Stimulated activated memory B cell treated with anti-CD40 and anti-IgM and Interleukin-4, amounts not matched to agents 10 μg/mL and 1 μg/mL and 100 μg/mL, for 72 hours (primary cell): ENCODE measurements at places on chromosomes 11 and 22.

GRCh38 chr22:47580121-47580520, 817.7 kb downstream of the TBC1D22A start:
- H3K27ac ChIP-seq, result no peak overlapping the region
- no peaks in the 10 kb centered on the region for H3K27me3 ChIP-seq
- H3K36me3 ChIP-seq, result no peaks in the 10 kb centered on the region
- H3K4me3 ChIP-seq, result no peak overlapping the region

GRCh38 chr11:78345450-78345849, 72.2 kb downstream of the GAB2 start:
- H3K36me3 ChIP-seq, result peaks cover 7% of the 10 kb centered on the region
- ATAC-seq, result no peak
- H3K27ac ChIP-seq, result no peak overlapping the region
- no peak overlapping the region for H3K4me3 ChIP-seq

- no peaks in the 10 kb centered on the region for H3K27me3 ChIP-seq
- H3K27ac ChIP-seq, result peak overlapping the region; percentile 86
- H3K4me1 ChIP-seq, result peaks cover 47% of the 10 kb centered on the region
Observed at GRCh38 chr11:96388891-96389719, 607 bp downstream of the CCDC82 start.

DNA sequence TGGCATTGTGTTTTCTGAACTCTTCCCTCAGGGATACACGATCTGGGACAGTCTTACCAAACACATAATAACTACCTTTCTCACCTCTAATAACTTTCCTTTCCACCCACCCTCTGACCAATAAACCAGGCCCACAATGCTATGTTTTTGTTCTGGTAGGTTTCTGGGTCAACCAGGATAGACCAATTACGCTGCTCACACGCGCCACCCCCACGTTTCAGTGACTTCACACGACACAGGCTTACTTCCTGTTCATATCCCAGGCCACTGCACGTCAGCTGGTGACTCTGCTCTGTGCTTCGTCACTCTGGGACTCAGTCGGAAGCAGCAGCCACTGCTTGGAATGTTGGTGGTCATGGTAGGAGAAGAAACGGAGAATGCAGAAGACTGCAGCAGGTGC, 2.5 kb downstream of the KRTAP5-4 start:
- peaks cover 59% of the 10 kb centered on the region for H3K27me3 ChIP-seq
- H3K36me3 ChIP-seq, result no peaks in the 10 kb centered on the region
- H3K27ac ChIP-seq, result no peak overlapping the region
- ATAC-seq, result no peak
- H3K4me1 ChIP-seq, result peaks cover 6% of the 10 kb centered on the region

DNA sequence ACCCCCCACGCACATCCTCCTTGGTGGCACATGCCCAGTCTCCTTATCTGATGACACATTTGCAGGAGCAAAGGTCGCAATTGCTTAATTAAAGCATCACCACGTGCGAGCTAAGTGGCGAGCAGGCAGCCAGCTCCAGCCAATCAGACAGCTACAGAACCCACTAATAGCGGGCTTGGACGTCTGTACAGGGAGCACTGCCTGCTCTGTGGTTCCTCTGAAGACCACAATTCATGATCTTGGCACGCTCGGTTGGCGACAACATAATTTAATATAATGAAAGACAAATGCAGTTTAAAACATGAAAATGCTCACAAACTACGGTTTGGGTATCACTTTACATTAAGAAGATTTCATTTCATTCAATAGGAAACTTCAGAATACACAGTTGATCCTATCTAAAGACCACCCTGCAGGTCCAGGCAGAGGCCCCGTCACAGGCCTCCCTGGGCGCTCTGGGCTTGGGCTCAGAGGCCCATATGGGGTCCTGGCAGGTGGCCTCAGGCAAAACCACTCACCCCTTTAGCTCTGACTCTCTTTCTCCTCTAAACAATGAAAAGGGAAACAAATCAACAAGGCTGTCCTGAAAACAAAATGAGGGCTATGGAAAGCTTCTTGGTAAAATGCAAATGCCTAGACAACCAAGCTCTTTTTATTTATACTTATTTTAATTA, 10.4 kb downstream of the PACSIN2 start:
- peak overlapping the region; percentile 41 for H3K27ac ChIP-seq
- ATAC-seq, result peak; percentile 56
- no peaks in the 10 kb centered on the region for H3K27me3 ChIP-seq
- peaks cover 88% of the 10 kb centered on the region for H3K4me1 ChIP-seq
- no peak overlapping the region for H3K4me3 ChIP-seq

DNA sequence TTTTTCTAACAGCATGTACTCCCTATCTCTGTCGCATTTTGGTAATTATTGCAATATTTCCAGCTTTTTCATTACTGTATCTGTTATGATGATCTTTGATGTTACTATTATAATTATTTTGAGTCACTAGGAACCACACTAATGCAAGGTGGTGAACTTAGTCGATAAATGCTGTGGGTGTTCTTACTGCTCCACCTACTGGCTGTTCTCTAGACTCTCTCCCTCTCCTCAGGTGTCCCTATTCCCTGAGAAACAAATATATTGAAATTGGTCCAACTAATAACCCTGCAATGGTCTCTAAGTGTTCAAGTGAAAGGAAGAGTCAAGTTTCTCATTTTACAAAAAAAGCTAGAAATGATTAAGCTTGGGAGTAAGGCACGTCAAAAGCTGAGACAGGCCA, 10.5 kb downstream of the ARL14EP start:
- peaks cover 19% of the 10 kb centered on the region for H3K4me1 ChIP-seq
- no peak overlapping the region for H3K4me3 ChIP-seq
- H3K27me3 ChIP-seq, result no peaks in the 10 kb centered on the region
- peak overlapping the region; percentile 49 for H3K27ac ChIP-seq
- H3K36me3 ChIP-seq, result peaks cover 32% of the 10 kb centered on the region

- H3K4me3 ChIP-seq, result peak overlapping the region; percentile 13
- peak; percentile 70 for ATAC-seq
- H3K27me3 ChIP-seq, result no peaks in the 10 kb centered on the region
- peaks cover 88% of the 10 kb centered on the region for H3K36me3 ChIP-seq
- peak overlapping the region; percentile 80 for H3K27ac ChIP-seq
Observed at GRCh38 chr11:10476927-10477689, 22.0 kb downstream of the AMPD3 start.

GRCh38 chr11:111693224-111693937, 72.8 kb downstream of the PPP2R1B start:
- H3K4me1 ChIP-seq, result peaks cover 11% of the 10 kb centered on the region
- no peak overlapping the region for H3K4me3 ChIP-seq
- peaks cover 50% of the 10 kb centered on the region for H3K36me3 ChIP-seq
- H3K27me3 ChIP-seq, result no peaks in the 10 kb centered on the region
- no peak for ATAC-seq

GRCh38 chr11:33772300-33772699, 2.0 kb downstream of the FBXO3 start:
- no peak for ATAC-seq
- peak overlapping the region; percentile 35 for H3K4me3 ChIP-seq
- peaks cover 14% of the 10 kb centered on the region for H3K36me3 ChIP-seq
- H3K27me3 ChIP-seq, result peaks cover 8% of the 10 kb centered on the region
